GM23338 (cell line): ENCODE measurements at places on chromosomes 16 and 17.

DNA sequence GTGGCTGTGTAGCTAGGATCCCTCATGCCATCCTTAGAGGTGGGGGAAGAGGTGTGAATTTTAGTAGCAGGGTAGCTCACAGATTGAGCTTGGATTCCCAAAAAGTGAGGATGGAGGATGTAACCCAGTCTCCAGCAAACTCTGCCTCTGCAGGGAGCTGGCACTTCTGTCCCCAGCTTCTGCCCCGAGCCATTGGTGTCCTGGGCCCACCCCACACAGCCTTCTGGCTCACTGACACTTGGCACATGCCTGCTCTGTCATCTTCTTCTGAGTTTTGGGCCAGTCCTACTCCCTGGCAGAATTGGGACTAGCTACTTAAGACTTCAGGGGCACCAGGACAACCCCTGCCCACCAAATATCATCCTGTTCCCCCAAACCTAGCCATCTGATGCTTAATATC lies 2.3 kb downstream of the CACNG5 start:
- no peak for DNase-seq

DNA sequence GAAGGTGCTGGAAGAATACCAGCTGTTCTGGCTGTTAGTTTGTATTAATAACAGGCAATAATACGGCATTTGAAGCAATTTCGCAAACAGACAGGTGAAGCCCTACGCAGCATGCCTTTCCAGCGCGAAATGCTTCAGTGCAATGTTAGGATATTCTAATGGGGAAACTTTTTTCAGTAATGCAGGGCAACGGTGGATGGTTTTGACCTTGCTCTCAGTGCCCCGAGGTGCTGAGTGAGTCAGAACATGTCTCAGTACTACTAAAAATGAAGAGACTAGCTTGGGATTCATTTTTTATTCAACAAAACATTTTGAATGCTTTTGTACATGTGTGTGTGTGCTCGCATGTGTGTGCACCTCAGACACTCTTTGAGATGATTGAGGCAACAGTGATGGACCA lies 172.2 kb downstream of the RBFOX1 start:
- DNase-seq = no peak

- no peak for DNase-seq
These were observed 11.5 kb upstream of the ZNF747 start for GRCh38 chr16:30546115-30546514.

DNA sequence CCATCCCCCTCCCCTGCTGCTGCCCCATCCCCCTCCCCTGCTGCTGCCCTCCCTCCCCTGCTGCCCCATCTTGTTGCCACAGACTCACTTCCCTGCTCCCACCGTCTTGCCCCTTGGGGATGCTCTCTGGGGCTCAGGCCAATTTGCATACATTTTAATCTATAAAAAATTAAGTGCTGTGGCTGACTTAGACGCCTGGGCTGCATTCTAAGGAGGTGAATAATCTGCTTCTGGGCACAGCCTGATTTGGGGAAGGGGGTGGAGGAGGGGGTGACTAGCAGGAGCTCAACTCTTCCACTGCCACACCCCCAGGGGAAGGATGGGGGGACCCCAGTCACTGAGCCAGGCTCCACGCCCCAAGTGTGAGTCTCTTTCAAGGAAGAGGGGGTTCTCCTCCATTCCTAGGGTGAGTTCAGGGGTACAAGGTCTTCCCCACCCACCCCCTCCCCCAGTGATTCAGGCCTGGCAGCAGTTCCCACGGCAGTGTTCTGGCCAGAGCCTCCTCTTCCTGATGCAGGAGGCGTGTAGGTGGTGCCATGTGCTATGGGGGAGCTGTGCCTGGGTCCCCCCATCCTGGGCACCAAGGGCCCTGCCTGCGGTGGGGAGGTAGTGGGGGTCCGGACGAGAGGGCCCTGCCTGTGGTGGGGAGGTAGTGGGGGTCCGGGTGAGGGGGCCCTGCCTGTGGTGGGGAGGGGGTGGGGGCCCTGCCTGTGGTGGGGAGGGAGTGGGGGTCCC lies 5.0 kb downstream of the DPH1 start:
- DNase-seq = no peak

- no peak for DNase-seq
These were observed 65.8 kb upstream of the RPH3AL start for GRCh38 chr17:418421-418751.

DNA sequence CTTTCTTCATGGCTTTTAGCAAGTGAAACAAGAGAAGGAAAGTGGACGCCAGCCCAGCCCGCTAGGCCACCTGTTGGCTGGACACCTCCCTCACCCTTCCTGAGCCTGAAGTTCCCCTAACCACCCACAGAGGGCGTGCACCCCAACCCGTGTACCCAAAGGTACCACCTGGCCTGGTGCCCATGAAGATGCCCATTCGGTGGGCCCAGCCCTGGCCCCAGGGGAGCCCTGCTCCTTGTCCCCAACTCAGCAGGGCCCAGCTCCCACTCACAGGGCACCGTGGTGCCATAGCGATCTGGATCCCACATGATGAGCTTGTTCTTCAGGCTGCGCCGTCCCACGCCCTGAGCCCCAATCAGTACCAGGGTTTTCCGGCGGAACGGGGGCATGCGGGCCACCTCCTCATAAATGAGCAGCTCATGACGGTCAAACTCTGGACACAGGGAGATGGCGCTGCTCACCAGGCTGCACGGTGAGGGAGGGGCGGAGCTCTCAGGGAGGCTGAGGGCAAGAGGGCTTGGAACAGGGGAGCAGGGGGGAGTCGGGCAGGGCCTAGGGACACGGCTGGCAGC lies 26.8 kb downstream of the MPP2 start:
- peak; percentile 73 for DNase-seq

DNA sequence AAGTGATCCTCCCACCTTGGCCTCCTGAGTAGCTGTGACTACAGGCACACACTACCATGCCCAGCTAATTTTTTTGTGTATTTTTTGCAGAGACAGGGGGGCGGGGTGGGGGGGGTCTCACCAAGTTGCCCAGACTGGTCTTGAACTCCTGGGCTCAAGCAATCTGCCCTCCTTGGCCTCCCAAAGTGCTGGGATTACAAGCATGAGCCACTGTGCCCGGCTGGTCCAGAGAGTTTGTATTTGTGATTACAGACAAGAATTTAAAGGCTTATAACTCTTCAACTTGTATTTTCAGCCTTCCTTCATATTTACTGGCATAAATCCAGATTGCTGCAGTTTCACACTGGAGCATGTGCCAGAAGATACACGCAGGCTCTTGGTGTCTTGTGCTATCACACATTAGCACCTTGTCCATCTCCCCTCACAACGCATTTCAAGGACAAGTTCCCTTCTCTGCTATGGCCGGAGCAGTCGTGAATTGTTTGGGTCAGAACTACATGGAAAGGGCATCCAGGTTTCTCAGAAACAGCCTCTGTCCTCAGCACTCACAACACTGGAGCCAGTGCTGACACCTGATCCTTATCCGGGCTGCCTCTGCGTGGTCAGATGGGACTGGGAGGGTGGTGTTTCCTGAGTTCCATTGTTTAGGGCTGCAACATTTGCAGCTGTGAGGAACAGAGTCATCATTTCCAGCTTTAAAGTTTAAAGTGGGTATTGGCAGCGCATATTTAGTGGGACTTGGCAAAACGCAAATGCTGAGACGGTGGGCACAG lies 28.1 kb downstream of the WSCD1 start:
- peak; percentile 36 for DNase-seq

GRCh38 chr16:48597563-48598387 lies 12.2 kb downstream of the N4BP1 start:
- no peak for DNase-seq

DNA sequence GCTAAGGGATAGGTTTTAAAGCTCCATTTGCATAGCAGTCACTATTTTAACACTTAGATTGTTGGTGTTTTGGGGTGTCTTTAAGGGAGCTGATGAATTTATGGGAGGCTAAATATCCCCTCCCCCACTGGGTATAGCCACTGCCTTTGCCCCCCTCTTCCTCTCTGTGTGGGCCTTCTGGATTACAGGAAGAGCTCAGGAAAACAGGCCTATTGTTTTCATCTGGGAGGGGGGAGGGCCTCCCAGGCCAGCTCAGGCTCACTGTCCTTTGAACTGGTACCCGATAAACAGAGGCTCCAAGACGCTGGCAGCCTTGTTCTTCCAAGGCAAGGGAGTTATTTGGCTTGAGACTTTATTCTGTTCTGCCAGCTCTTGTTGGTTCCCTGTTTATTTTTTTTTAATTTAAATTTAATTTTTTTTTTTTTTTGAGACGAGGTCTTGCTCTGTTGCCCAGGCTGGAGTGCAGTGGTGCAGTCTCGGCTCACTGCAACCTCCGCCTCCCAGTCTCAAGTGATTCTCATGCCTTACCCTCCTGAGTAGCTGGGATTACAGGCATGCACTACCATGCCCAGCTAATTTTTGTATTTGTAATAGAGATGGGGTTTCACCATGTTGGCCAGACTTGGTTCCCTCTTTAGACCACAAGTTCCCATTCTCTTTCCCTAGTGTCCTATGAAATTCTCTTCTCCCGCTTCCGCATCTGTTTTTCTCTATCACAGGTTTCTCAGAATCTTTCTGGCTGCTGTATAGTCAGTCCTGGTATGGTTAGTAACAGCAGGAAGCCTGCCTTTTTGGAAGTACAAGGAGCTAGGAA lies 25.1 kb downstream of the MINK1 start:
- peak; percentile 70 for DNase-seq

GRCh38 chr17:58398574-58399266 lies 18.6 kb downstream of the RNF43 start:
- DNase-seq = peak; percentile 12

DNA sequence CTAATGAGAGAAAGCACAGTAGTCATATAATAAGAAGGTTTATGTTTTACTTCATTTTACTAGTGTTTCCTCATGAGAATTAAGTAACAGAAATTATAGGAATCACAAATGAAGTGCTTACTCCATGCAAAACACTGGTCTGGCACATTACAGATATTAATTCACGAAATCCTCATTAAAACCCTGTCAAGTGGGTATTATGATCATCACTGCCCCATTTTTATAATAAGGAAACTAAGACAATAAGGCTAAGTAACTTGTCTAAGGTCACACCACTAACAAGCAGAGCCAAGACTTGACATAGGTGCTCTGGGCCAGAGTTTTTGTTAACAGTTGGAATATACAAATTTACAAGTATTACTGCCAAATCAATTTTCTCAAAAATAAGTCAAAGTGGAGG lies 83.0 kb downstream of the KANSL1 start:
- no peak for DNase-seq

- no peak for DNase-seq
These were observed 421.5 kb downstream of the SOX9 start for GRCh38 chr17:72542317-72542716.

DNA sequence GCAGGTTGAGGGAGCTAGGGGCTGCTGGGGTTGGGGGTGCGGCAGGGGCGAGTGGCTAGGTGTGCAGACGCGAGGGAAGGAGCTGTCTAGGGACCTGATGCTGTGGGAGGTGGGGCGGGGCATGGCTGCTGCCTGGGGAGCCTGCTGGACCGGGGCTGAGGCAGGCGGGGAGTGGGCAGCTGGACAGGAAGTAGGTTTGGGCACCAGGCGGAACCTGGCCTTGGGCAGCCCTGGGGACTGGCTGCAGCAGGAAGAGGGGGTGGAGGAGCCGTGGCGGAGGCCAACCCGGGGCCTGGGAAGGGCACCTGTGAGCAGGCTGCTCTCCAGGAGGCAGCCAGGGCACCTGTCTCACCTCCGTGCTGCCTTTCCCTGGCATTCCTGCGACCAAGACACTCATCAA lies 5.9 kb upstream of the DNASE1L2 start:
- no peak for DNase-seq

GRCh38 chr16:57388359-57389086 lies 16.0 kb upstream of the CCL17 start:
- no peak for DNase-seq

GRCh38 chr16:27500801-27501200 lies 48.9 kb downstream of the GTF3C1 start:
- DNase-seq = no peak
